Kidney capillary endothelial cell (primary cell): ENCODE measurements at places on chromosomes 2 and 18.

DNA sequence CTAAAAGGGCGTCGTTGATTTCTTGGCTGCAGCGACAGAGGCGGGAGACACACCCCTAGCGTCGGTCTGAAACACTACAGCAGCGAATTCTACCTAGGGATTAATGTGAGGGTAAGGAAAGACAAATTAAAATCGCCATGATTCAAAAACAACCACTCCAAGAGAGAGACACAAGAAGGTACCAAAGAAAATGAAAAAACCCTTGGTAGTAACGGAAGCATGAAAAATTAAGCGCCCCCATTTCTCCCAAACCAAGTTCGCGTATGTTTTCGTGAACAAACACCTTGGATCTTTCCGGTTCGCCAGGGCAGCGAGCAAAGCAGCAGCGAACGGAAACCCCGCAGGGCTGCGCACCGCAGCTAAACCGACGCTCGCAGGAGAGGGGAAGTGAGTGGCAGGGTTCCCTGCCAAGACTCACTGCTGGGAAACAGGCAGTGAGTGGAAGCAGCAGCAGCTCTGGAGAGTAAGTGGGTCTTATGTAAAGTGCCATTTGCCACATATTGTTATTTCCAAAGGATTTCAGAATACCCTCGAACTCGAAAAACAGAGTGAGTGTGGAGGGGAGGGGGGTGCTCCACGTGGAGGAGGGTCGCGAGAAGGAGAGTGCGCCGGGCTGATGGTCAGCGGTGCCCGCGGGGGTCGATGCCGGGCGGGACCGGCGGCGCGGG lies 1.0 kb downstream of the PPP3R1 start:
- DNase-seq, result peak; percentile 84

DNA sequence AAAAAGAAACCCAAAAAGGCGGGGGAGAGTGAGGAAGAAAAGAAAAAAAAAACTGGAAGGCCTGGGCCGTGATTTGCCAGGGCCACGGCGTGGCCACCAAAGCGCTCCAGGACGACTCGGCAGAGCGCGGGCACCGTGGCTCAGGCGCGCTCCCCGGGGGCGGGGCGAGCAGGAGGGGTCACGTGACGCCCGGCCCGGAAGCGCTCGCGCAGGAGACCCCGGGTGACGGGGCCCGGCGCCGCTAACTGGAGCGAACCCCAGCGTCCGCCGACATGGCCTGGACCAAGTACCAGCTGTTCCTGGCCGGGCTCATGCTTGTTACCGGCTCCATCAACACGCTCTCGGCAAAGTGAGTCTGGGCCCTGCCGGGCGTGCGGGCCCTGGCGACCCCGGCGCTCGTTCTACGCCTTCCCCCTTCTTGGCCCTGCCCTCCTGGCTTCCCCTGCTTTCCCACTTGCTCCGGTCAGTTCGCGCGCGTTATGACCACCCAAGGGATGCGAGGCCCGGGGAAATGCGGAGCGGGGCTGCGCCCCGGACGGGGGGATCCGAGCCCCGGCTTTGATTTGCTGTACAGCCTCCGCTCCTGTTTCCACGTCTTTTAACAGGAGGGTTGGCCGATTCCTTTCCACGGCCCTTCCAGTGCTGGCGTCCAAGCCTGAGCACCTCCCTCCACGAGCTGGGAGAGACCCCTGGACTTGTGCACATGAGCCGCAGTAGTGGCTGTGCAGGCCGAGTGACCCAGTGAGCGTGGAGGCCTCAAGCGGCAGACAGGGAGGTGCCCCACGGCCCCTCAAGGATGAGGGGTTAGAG lies at the start of gene SLC35F6:
Gene SLC35F6, plus strand, starts transcription at position 207 of the 810 bp plus-strand sequence. Its CDS starts 66 bp downstream, at position 273.
- peak; percentile 69 for DNase-seq

DNA sequence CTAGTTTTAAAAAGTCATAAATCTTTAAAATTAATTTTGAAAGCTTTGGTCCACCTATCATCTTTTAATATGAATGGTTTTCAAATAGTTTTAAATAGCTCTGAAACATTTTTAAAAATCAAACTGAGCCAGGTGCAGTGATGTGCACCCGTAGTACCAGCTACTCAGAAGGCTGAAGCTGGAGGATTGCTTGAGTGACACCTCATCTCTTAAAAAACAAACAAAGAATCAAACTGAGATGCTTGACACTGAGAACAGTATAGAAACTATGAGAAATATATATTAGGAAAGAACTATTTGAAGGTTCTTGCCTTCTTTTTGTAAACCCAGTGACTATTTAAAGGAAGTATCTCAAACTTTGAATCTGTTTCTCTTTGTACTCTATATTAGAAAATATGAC lies 67.4 kb downstream of the BARD1 start:
- DNase-seq, result no peak

- no peak for DNase-seq
Measured at GRCh38 chr2:171485116-171485515, 37.2 kb upstream of the CYBRD1 start.

DNA sequence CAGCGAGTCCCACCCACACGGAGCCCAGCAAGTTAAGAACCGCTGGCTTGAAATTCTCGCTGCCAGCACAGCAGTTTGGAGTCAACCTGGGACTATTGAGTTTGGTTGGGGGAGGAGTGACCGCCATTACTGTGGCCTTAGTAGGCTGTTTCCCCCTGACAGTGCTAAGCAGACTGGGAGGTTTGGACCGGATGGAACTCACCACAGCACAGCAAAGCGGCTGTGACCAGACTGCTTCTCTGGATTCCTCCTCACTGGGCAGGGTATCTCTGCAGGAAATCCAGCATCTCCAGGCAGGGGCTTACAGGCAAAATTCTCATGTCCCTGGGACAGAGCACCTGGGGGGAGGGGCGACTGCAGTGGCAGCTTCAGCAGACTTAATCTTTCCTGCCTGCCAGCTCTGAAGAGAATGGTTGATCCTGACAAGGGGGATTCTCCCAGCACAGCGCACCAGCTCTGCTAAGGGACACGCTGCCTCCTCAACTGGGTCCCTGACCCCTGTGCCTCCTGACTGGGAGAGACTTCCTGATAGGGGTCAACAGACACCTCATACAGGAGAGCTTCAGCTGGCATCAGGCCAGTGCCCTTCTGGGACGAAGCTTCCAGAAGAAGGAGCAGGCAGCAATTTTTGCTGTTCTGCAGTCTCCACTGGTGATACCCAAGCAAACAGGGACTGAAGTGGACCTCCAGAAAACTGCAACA lies 425.4 kb downstream of the NYAP2 start:
- DNase-seq, result no peak

DNA sequence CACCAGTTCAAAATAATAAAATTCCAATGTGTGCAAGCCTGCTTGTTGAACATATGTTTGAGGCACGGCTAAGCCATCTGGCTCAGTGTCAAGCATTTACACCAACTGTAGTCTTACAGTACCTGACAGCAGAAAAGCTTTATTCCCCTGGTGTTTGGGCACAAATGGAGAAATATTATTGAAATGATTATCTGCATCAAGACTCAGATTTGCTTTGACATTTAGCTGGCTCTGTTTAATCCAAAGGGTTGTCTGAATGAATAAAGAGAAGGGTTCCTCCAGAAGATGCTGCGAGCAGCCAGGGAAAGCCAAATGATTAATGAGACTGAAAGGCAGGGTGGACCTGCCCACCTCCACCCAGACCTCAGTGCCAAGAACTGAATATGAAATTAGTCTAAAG lies 393.2 kb upstream of the GALNT5 start:
- DNase-seq, result no peak

- DNase-seq, result peak; percentile 52
Measured at GRCh38 chr2:11775384-11775783, 29.0 kb downstream of the LPIN1 start.

DNA sequence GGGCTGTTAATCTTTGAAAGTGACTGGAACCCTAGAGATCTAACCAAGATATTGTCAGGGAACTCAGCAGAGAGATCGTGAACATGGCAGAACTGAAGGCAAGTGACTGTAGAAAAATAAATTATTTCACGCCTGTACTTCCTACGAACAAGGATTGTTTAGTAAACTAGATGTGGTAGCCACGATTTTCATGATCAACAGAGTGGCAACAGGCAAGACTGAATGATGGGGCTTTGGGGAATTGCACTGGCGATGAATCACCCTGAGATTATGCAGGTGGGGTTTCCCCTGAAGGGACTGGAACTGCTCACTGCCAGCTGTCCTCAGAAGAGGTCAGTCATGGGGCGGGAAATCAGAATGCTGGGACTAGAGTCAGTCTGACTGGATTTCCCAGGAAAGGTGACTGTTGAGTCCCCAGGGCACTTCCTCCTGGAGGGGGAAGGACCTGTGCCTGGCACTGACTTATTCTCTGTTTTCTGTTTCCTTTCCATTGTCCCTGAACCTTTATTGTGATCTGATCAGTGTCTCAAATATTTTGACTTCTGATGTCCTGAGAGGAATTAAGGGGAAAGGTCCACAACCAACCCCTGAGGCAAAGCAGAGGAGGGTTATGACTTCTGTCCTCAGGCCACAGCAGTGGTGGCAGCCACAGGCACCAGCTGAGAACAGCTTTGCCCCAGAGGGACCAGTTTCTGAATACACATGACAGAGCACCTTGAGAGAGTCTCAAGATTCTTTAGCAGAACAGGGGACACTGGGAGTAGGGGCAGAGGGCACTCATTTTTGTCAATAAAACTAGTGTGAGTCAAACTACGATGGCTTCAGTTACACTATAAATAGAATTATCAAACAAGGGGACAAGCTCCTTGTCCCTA lies 70.0 kb downstream of the NAB1 start:
- peak; percentile 98 for DNase-seq

GRCh38 chr2:45323344-45323743 lies 287.7 kb downstream of the SRBD1 start:
- peak; percentile 67 for DNase-seq

DNA sequence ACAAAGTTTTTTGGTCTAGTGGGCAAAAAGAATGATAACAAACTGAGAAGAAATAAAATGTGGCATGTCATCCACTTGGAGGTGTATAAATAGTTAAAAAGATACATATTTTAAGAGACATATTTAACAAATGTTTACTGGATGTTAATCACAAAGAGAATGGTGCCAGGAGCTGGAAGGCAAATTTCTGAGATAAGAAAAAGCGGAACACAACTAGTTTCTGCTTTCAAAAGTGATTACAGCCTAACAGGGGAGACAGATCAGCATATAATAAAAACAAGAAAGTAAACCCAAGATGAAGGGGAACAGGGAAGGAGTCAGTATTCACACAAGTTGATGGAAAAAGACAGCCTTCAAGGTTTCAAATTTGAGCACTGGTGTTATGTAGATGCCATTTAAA lies 91.3 kb downstream of the OLA1 start:
- no peak for DNase-seq

GRCh38 chr2:200627110-200627770 lies 41.4 kb downstream of the AOX1 start:
- DNase-seq, result no peak

GRCh38 chr2:5145053-5145452 lies 547.1 kb upstream of the SOX11 start:
- no peak for DNase-seq

- DNase-seq, result peak; percentile 63
Measured at GRCh38 chr2:232838406-232838874, 31.6 kb upstream of the SNORC start.

- no peak for DNase-seq
Measured at GRCh38 chr2:102606353-102606752, 13.0 kb upstream of the SLC9A2 start.

DNA sequence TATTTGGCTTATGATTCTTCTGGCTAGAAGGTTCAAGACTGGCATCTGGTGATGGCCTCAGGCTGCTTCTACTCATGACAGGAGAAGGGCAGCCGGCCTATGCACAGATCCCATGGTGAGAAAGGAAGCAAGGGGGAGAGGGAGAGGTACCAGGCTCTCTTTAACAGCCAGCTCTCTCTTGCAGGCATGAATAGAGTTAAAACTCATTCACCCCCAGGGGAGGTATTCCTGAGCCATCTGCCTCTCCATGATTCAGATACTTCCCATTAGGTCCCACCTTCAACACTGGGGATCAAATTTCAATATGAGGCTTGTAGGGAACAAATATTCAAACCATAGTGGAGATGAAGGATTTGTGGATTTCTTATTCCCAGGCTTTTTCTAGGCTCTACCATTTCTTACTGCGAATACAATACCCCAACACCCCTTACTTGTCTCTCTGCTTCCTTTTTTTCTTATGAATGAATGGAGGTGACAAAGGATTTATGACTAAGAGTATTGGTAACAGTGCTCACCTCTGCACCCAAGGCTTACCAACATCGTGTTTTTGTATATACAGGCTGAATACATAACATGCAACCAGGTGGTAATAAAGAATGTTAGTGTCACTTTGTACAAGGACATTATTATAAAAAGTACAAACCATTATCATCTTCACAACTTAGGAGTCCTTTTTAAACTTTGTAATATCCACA lies 454.6 kb upstream of the TRIB2 start:
- DNase-seq, result no peak

DNA sequence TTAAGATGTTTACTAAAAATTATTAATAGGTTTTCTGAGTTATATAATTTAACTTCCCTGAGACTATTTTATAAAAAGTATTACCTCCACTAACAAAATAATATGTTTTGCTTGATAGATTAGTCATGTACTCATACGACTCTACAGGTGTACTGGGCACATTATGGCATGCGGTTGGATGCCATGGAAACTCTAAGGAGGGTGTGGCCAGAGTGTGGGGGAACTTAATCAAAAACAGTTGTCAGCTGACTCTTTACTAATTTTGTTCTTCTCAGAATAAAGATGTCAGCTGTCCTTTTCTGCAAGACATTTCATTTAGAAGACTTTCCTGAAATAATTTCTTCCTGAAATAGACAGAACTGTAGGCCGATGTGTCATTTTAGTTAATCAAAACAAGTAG lies 228.3 kb upstream of the SIX3 start:
- DNase-seq, result no peak

DNA sequence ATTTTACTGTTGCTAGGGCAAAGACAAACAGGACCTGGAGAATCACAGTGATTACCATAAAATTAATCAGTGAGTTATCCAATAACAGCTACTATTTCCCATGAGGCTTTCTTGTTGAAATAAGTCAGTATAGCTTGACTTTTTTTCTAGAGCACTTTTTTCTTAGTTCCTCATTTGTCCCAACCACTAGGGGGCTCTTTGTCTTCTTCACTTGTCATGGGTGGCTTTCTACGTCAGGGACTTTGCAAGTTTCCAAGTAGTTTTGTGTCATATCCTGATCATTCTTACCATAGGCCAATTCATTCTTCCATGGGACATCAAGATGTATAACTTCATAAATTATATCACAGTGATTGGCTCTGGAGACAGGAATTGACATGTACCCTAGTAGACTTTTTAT lies 1019.6 kb upstream of the PIK3C3 start:
- DNase-seq, result peak; percentile 3

- no peak for DNase-seq
Measured at GRCh38 chr18:3923750-3924149, 473.8 kb downstream of the TGIF1 start.

DNA sequence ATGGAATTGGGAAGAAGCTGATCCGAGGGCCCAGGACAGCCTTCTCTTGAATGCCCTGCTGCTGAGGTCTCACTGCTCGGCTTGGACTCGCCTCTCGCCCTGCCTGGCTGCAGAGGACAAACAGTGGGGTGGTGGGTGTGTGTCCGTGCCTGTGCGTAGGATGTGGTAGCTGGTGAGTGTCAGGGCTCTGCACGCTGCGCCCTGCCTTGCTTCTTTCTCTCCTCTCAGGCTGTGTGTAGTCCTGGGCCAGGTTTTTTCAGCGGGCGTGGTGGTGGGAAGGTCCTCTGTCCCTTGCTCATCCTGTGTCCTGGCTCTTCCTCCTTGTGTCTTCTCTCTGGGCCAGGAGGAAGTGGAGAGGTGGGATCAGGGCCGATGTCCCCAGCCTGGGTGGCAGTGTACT lies 44.8 kb downstream of the RRM2 start:
- no peak for DNase-seq

GRCh38 chr2:24577481-24577880 lies 86.4 kb downstream of the NCOA1 start:
- no peak for DNase-seq

GRCh38 chr2:147698166-147698565 lies 146.7 kb upstream of the ACVR2A start:
- no peak for DNase-seq
